Stimulated activated CD4-positive, alpha-beta T cell treated with anti-CD3 and anti-CD28 coated beads, TNF-alpha, amount 100 ng/mL, for 4 hours (primary cell): ENCODE measurements at places on chromosomes 6 and 20.
A peak's percentile ranks its signal among the peaks of the same experiment; 100 is the strongest.

- DNase-seq: no peak
Observed at GRCh38 chr20:3398681-3399252, 8.7 kb downstream of the DNAAF9 start.

DNA sequence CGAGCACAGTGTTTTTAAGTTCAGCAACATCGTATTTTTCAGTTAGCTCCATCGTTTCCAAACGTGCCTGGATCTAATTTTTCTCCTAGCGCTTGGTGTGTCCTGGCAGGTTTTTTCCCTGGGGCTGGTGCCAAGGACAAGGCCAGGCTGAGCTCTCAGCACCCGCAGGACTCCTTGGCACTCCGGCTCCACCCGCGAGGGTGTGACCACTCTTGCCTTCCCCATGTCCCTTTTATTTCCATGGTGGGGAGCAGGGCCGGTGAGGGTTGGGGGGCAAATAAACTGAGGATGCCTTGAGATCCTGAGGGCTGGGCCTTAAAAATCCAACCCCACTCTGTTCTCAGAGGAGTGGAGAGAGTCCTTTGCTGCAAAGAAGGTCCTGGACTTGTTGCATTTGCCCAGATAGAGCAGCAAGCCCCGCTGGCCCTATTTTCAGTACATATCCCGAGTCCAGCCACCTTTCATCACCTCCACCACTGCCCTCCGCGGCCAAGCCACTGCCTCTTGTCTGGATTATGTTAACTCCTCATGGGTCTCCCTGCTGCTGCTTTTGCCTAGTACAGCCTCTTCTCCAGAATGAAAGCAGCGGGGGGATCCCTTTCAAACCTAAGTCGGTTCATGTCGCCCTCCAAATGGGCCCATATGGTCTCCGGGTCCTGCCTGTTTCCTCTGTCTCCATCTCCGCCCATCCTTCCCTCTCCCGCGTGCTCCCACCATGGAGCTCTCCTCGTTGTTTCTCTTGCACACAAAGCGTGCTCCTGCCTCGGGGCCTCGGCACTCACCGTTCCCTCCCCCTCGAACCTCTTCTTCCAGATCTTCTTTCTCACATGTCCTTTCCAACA lies 4.5 kb upstream of the RAB44 start:
- DNase-seq: no peak

- no peak for DNase-seq
Observed at GRCh38 chr6:74870403-74870802, 335.4 kb downstream of the COL12A1 start.

DNA sequence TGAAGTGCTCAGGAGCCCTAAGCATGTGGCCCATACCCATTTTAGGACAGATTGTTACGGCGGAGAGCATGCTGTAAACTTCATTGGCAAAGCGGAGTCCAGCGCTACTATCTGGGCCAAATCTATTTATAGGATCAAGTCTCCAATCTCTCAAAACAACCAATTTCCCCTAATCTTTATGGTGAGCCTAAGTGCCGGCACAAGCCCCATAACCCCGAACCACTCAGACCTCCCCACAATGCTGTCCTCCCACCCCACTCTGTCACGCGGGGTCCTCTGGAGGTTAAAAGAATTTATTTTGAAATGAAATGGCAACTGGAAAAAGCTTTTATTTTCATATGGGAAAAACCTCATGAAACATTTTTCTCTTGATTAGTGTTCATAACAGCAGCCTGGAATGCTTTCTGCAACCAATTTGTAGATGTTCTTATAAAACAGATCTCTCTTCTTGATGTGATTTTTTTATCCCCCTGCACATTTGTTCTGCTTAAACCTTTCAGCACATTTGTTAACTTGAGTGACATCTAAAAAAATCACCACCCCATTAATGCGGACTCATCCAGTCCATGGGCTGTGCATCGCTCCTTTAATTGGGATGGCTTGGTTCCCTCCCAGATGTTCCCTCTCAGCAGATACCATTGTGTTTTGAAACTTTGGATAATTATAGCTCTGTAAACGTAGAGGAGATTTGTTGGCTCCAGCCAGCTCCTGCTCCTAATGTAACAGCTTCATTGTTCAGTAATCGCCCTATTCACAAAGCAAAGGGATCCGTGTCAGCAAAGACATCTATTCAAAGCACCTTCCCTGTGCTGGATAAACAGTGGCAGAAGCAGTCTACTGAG lies 323.6 kb downstream of the CD83 start:
- no peak for DNase-seq

GRCh38 chr20:34615477-34615876 lies 57.0 kb downstream of the MAP1LC3A start:
- DNase-seq: no peak

DNA sequence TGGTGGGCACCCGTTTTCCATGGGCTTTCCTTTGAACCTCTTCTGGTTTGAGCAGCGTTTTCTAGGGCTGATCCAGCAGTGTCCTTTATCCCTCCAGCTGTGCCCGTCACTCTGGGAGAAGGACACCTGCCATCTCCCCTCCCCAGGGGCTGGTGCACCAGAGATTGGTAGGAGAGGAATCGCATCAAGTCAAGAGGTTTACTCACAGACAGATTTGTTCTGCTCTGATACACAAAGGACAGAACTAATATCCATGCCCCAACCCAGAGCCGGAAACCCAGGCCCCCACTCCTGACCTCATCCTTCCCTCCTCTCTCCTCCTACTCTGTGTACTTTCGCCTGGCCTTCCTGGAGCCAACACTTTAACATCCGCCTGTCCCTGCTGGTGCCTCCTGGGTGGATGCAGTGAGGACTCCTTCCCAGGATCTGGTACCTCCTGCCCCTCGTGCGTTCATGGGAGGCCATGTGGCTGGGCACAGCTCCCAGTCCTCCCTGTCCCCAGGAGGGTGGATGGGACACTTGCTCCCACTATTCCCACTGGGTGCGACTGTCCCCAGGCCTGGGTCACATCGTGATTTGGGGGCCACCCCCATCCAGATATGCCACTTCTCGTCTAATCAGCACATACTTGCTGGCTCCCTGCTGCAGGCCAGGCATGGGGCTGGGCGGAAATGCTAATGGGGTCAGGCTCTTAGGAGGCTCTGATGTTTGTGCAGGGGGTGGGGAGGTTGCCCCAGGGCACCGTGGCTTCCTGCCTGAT lies 286.3 kb downstream of the CDH4 start:
- DNase-seq: no peak

DNA sequence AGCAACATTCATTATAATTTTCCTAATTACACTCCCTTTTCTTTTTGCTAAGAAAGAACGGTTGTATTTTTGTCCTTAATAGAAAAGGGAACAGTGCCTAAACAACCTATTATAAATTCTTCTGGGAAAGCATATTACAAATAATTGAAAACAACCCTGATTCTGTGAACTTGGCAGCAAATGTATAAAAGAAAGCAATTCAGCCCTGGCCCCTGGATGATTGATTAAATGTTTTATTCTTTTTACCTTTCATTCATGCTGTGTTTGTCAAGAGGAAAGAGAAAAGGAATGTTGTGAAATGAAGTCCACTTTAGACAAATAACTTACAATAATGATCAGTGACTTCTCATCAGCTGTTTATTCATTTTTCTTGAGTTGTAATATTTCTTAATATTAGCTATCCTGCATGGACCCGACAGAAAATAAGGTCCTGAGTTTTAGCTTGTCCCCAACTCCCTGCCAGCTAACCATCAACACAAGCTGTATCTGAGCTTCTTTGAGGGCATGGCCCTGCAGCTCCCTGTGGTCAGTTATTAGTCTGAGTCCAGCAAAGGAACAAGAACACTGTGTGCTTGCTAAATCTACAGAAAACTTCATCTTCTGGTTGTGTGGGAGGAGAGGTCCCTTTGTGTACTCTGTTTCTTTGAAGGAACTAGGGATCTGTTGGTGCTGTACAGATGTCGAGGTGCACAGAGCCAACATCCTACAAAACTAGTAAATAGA lies 248.2 kb downstream of the LAMA2 start:
- DNase-seq: no peak

DNA sequence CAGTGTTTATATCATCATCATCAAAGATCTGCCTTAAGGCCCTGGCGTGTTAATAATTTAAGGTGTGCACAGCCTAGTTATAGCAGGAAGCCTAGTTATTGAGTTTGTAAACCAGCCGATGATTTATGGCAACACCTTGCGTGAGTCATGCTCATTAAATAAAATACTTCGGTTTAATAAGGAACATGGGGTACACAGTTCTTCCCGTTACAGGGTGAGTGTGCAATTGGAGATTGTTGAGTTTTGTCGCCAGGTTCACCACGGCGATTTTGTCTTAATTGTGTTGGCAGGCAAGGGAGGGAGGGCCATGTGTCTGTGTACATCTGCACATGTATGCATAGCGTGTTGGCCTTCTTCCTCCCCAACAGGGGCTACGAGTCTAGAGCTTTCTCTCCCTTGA lies 104.0 kb downstream of the TFAP2A start:
- DNase-seq: no peak

DNA sequence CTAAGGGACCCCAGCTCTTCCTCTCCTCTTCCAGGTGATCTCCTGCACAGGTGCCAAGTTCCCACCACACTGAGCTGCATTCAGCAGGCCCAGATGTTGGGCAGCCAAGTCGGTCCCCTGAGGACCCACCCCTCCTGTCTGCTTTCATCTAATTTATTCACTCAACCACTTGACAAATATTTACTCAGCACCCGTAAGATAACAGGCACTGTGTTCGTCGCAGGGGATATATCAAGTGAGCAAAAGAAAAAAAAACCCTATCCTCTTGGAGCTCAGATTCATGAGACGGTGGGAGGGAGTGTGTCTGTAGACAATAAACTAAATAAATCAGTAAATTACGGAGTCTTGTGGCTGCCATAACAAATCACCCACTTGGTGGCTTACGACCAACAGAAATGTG lies 143.6 kb downstream of the MRPL14 start:
- DNase-seq: no peak

- DNase-seq: peak; percentile 49
Observed at GRCh38 chr20:49928411-49929141, 7.6 kb upstream of the RNF114 start.

DNA sequence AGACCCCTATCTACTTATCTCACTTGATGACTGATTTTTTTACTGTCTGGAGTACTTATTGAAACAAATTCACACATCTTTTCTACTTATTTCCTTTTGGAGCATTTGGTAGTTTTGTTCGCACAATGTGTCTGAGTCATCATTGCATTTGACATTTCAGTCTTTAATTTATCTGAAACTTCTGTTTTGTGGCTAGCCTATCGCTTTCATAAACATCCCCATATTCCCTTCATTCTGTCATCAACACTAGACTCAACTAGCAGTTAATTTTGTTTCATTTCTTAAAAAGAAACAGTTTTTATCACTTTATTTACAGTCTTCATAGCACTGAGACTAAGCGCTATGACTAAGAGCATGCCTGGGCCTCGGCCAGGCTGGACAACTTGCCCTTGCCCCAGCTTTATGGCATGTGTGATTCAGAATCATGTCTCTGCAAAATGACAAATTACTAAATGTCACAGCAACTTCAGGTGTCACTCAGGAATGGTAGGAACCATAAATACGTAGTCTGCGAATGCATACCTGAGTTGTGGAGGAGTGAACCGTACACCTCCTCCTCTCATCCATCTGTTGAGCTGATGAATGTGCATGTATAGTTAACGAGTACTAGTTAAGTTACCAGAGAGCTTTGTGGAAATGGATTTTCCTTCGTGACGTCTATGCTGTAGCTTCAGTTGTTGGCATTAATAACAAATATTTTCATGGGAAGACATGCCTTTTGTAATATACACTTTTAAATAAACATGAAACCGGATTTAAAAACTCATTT lies 16.2 kb downstream of the L3MBTL3 start:
- no peak for DNase-seq

- DNase-seq: no peak
Observed at GRCh38 chr20:60063048-60063451, 104.8 kb downstream of the CDH26 start.

DNA sequence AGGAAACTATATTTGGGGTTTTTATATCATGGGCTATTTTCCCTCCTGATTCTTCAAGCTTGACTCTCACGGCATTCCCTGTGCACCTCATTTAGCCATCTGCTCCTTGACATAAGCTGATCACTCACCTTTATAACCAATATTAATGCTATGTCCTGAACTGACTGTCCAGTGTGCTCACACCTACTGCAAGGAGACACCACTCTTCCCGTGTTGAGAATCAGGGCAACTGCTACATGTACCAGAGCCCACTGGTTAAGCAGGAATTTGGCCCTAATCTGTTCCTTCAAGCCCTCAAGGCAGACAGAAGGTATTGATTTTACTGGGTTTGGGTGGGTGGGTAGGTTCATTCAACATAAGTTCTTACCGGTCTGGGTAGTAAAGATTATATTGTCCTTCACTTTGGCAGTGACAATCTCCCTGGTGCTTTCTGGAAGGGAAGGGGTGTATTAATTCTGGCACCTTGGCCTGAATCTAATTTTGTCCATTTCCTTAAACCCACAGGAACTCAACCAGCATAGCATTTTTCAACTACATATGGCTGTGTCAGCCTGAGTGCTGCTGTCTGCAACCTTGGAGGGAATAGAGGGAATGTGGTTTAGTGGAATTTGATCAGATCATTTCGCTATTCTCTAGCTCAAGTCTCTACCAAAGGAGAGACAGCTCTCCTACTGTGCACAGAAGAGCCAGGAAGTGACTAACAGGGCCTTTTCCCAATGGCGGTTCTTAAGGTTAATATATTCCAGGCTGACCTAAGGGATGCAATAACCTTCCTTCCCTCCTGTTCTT lies 293.2 kb downstream of the BTBD9 start:
- no peak for DNase-seq

GRCh38 chr6:117601811-117602150 lies 530 bp downstream of the GOPC start:
- DNase-seq: no peak

DNA sequence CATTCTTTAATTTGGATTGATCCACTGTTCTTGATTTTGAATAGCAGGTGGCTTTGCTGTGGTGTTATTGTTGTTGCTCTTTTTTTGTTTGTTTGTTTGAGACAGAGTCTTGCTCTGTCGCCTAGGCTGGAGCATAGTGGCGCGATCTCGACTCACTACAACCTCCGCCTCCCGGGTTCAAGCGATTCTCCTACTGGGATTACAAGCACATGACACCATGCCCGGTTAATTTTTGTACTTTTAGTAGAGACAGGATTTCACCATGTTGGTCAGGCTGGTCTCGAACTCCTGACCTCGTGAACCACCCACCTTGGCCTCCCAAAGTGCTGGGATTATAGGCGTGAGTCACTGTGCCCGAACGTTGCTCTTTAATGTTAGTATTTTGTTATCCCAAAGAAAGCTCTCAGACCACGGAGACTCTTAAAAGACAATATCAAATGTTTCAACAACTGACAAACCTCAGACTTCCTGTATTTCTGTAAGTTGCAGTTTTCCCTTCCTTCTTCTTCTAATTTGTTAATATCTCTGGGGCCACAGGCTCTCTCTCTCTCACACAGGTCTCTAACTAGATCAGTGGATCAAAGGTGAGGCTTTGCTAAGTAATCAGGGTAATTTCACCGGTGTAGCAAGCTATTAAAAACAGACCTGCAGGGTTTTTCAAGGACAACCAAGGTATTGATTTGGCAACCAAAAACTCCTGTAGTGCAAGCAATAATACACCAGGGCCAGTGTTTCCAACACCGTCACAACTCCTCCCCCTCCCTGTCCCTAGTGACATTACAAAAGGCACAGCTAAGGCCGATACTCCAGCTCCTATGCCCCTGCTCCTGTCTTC lies 48.8 kb upstream of the ZNF217 start:
- no peak for DNase-seq
